Fibroblast of upper back skin (primary cell): ENCODE measurements at places on chromosomes 13 and 19.

DNA sequence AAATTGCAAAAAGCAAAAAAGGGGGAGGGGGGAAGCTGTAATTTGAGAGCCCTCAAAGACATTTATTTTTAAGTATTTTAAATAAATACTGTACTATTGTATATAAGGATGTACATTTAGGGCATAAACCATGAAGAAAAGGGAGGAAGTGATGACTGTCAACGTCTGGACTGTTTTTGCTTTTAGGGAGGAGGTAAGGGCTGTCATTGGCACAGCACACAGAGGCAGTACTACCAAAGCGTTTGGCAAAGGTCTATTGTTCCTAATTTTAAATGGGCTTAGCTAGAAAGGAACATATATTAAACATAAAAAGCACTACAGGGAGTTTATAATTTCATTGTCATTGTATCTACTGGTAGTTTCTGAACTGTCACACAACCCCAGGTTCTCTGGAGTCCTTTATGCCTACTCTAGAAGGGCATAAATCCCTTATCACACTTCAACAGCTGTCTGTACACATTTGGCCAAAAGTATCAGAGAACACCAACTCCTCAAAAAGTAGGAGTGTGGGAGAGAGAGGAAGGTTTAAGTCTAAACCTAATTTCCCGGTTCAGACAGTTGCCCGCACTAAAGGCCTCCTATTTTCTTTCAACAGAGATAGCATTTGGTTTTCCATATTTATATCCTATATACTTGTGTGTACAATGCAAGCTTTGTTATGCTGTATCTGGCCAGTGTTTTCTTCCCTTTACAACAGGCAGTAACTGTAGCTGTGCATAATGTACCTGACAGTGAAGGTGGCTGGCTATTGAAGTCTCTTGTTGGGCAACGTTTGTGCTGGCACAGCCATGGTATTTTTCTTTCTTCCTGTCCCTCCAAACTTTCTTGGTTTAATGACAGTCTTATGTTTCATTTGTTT lies 406.2 kb downstream of the KLF5 start:
- no peak for DNase-seq

GRCh38 chr13:24512908-24513213 lies 283 bp upstream of the PARP4 start:
- no peak for DNase-seq

DNA sequence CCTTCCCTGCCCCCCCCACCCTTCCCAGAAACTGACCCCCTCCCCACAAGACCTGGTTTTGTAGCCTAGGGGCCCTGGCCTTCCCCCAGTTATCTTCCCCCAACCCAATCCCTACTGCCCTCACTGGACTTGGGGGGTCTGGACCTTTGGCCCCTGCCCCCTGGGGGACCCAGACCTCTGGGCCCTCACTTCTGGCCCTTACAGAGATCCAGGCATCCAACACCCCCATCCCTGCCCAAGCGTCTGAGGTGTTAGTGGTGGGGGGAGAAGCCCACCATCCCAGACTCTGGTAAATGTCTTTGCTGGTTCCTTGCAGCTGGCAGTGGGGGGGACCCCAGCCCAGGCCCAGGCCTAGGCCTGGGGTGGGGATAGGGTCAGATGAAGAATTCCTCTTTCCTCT lies 3.5 kb upstream of the ZNF428 start:
- DNase-seq, result no peak

DNA sequence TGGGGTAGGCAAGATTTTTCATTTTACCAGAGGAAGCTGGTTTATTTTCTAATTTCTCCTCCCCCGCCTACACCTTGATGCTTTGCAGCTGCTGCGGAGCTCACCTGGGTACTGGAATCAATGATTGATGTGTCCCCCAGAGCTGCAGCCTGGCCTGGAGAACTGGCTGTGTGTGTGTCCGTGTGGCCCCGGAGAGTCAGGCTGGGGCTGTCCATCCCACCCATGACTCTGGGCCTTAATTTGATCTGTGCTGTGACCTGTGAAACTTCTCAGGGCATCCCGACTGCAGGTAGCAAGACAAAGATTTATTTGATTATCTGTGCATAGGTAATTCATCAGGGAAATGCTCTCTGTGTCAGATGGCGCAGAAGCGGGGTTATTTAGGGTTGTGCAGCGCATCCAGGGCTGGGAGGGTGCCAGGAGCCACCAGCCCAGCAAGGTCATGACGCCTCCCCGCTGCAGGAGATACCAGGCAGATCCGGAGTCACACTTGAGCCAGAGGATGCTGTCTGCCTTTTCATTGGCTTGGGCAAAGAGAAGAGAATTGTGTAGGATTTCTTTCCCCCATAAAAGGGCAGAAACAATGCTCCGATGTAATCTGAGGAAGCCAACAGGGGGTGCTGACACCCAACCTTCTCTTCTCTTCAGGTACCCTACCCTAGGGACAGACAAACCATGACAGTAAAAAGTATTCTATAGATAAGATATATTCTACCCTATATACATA lies 346.6 kb downstream of the TSHZ3 start:
- no peak for DNase-seq

GRCh38 chr13:111973605-111974340 lies 93.2 kb upstream of the SOX1 start:
- no peak for DNase-seq

DNA sequence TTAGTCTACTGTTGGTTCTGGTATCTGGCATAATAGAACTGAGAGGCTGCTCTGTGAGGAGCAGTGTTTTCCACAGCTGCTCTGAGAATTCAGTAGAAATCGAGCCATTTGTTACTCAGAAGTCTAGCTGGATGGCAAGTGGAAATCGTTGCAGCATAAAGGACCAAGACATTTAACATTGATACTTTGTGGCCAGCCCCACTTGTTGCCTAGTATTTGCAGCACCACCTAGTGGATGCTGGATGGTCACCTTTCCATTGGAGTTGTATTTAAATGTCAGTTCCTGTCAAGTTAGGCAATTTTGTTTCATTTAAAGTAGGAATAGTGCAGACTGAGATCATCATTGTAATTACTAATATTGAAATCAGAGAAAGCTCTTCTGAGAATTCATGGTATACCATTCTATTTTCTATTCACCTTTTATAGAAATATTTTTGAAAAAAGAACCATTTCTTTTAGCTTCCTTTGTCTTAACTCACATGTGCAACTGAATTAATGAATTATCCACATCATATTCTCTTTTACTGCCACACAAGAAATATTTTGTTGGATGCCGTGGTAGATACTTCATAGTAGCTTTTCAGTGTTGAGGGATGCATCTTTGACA lies 64.6 kb downstream of the PDS5B start:
- peak; percentile 59 for DNase-seq

DNA sequence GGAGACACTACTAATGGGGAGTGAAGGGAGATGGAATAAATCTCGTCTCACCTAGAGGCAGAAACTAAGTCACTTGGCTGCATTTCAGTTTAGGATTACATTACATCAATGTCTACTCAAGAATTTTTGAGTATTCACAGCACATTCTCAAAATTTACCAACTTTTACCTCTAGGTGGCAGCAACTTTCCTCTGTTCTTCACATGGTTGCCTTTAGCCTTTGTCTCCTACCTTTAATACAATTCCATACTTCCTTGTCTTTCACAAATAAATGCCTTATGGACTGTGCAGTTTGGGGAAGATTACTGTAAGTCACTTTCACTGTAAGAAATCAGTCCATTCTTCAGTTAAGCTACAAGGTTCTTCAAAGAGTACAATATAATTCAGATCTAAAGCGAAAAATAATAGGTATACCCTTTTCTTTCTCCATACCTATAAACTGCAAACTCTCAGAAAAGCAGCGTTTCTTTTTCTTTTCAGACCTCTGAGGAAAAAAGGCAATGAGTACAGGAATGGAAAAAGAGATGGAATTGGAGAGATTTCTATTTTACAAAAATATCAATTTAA lies 379.4 kb downstream of the KLF12 start:
- peak; percentile 77 for DNase-seq

GRCh38 chr13:30798776-30799355 lies 63.5 kb downstream of the ALOX5AP start:
- peak; percentile 43 for DNase-seq

DNA sequence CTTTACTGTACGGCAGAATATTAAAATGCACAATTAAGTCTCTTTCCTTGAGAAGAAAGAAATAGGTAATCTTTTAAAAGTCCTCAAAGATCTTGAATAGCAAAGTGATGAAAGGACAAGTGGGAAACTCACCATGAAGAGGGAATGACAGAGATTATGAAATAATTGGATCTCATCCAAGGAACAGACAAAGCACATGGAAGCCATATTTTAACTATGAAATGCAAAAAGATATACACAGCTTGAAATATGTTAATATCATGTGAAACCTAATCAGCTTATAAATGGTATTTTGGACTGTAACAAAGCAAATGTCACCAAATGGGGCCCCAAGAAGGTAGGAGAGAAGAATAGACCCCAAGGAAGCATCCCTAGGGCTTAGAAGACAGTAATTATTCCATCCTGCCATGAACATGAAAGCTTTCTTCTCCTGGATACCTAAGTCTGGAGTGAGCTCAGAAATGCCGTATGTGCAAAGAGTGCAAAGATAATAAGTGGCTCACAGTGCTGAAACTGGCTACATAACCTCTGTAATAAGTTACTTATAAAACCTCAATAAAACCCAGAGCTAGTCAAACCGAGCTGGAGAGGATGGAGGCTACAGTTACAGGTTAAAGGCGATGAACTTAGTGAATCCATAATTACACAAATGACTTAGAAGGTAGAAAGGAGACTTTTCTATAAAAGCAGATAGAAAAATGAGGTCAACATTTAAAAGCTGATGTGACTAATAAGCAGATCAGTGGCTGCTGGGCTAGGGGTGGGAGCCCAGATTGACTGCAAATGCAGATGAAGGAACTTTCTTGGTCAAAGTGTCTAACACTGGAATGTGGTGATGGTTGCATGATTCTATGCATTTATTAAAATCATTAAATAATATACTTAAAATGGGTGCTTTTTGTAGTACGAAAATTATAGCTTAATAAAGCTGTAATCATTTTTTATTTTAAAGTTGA lies 34.4 kb downstream of the DCLK1 start:
- peak; percentile 47 for DNase-seq

DNA sequence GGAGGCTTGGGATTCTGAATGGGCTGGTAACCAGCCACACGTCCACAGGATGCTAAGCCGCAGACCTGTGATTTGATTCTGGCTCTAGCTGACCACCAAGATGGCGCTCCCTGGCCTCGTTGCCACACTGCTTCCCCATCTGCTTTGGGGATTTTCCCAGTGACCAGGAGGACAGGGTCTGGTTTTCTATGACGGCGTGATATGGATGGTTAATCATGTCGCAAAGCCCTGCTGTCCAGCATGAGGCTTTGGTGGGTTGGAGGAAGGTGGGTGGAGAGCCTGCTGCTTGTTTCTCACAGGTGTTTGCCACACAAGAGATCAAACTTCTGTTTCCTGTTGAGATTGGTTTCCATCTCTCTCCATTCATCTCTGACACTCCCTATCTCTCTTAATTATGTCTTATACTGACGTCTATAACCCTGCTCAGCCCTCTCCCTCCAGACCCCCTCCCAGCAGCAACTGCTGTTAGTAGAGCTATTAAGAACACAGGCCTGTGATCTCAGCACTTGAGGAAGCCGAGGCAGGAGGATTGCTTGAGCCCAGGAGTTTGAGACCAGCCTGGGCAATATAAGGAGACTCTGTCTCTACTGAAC lies 102.7 kb downstream of the SIPA1L3 start:
- DNase-seq, result no peak

DNA sequence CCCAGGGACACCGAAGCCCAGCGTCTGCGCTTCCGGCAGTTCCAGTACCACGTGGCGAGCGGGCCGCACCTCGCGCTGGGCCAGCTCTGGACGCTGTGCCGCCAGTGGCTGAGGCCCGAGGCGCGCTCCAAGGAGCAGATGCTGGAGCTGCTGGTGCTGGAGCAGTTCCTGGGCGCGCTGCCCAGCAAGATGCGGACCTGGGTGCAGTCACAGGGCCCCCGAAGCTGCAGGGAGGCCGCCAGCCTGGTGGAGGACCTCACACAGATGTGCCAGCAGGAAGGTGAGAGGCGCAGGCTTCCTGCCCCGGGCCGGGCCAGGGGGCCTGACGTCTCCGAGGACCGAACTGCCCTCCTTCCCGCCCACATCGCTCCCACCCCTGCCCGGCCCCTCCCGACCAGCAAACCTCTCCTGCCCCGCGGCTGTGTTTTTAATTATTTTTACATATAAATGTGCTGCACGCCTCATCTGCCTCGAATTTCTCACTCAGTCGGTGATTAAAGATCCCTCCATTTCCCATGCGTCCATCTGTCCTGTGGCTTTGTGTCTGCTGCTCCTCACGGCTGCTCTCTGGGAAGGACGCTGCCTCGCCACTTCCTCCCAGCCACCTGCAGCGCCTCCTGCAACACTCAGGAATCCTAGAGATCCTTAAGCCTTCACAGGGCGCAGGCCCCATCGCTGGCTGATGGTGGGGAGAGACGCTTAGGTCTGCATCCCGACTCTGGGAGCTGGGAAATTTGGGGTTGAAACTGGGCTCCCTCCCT lies 4.3 kb downstream of the ZSCAN1 start:
- no peak for DNase-seq

- DNase-seq, result peak; percentile 37
These were observed 2.3 kb downstream of the PEG3 start for GRCh38 chr19:56838024-56838908.

DNA sequence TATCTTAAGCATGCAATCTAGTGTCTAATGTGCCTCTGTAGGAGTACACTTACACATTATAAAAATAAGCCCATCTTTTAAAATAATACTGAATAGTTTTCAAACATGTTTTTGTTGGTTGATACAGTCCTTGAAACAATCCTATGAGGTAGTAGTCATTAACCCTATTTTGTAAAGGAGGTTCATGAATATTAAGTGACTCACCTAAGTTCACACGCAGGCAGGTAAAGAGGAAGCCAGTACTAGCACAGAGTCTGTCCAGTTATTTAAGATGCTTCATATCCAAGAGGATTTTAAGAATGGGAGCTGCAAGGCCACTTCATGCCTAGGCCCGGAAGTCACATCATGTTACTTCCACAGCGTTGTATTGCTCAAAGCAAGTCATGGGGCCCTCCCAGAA lies 121.0 kb upstream of the MAB21L1 start:
- no peak for DNase-seq

DNA sequence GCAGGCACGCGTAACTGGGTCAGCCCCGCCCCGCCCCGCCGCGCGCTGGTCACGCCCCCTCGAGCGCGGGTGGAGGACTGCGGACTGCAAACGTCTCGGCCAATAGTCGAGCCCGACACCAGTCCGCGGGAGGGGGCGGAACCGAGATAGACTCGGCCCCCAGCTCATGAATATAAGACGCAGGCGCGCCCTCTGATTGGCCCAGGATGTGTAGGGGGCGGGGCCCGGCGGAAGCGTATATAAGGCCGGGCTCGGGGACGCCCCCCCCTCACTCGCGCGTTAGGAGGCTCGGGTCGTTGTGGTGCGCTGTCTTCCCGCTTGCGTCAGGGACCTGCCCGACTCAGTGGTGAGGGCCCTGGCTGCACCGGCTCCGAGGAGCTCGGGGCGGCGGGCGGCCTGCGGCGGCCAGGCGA lies at the start of gene CIRBP:
Gene CIRBP (plus strand): TSS at position 268 of the 413 bp plus-strand sequence. CDS start 1,602 bp downstream, outside the sequence.
- peak; percentile 99 for DNase-seq

- peak; percentile 16 for DNase-seq
These were observed 594 bp downstream of the ZNF146 start for GRCh38 chr19:36215276-36216123.

- DNase-seq, result no peak
These were observed 2.4 kb downstream of the ALOX5AP start for GRCh38 chr13:30737511-30738337.

GRCh38 chr13:65011378-65011777 lies 2218.8 kb downstream of the PCDH9 start:
- DNase-seq, result no peak
